ENCODE measurements at places on chromosomes 12 and 14. TPM values are rescaled to one million over a fixed set of nuclear protein-coding genes. Genes with fewer than 3 reads are reported as not detected.
A peak's percentile ranks its signal among the peaks of the same experiment; 100 is the strongest.

DNA sequence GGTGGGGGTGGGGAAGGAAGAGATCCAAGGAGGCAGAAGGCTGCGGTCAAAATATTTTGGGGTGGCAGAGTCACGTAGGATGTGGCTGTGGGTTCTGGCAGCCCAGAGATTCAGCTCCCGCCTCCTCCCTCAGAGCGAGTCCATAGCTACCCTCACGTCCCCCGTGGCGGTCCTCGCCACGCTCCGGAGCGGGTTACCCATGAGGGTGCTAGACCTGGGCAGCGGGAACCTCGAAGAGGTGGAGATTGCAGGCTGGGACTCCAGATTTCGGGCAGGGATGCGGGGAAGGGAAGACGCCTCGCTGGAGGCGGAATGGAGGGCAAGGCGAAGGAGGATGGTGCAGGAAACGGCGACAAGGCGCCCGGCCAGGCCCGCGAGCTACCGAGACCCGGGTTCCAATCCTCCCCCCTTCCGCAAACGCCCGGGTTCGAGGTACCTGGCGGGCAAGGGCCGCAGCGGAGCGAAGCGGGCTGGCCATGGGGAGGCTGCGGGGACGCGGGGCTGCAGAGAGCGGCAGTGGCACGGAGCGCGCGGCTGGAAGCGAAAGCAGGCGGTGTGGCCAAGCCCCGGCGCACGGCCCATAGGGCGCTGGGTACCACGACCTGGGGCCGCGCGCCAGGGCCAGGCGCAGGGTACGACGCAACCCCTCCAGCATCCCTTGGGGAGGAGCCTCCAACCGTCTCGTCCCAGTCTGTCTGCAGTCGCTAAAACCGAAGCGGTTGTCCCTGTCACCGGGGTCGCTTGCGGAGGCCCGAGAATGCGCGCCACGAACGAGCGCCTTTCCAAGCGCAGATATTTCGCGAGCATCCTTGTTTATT lies 46.2 kb downstream of the BCAT1 start:
- DNase-seq = no peak

Gene PGAM5
- 12.8 TPM for total RNA-seq

Gene LRRIQ1
- not detected for total RNA-seq

DNA sequence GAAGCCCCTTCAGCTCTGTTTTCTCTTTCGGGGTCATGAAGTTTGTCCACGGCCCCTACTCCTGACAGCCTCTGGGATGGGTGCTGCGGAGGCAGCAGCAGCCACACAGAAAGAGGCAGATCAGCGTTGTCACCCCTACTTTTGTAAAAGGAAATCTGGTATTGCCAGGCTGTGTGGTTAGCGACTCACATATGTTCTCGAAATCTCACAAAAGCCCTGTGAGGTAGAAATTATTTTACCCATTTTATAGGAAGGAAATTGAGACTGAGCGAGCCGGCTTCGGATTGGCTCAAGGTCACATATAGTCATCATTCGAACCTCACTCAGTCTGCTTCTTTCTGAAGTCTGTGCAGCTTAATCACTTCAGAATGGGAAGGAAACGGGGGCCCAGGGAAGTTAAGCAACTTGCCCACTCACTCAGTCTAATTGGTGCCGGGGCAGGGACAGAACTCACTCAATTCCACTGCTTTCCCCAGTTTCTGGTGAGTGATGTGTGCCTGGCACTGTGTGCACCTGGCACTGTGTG lies 1.1 kb upstream of the CKAP4 start:
- DNase-seq = peak; percentile 27

Gene IL26
- total RNA-seq = 0.25 TPM

Gene FGF6
- not detected for total RNA-seq

DNA sequence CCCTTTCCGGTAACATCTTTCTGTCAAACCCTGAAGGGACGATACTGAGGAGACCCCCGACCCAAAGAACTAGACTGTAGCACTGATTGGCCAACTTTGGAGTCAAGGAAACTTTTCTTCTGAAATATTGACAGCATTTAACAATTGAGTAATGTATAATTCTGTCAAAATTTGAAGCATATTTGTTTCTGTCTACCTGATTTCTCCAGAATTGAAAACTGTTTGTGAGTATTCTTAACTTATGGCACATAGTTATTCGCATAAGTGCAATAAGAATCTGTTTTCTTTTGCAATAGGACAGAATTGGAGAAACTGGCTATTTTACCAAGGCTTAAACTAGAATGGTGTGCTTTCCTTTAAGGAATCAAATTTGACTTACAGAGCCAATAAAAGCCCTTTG lies 267.1 kb upstream of the FOXN3 start:
- no peak for DNase-seq

DNA sequence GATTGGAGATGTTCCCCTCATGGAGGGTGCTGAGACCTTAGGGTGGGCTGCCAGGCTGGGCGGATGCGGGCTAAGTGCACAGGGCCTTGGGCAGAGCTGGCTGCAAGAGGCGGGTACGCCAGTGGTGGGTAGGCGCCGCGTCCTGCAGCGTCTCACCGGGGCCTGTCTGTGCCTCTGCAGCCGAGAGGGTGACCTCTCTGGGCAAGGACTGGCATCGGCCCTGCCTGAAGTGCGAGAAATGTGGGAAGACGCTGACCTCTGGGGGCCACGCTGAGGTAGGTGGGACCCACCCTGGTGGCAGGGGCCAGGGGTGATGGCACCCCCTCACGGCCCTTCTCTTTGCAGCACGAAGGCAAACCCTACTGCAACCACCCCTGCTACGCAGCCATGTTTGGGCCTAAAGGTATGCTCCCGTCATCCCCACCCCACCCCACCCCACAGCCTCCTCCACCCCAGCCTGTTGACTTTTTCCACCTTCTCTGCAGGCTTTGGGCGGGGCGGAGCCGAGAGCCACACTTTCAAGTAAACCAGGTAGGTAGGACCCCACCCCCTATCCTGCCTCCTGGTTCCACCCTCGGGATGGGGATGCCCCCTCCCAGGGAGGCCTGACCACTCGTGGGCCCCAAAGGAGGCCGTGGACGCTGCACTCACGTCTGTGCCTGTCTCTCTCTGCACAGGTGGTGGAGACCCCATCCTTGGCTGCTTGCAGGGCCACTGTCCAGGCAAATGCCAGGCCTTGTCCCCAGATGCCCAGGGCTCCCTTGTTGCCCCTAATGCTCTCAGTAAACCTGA lies 1.5 kb downstream of the CRIP1 start:
- no peak for DNase-seq

Gene BEST3
- total RNA-seq = not detected

DNA sequence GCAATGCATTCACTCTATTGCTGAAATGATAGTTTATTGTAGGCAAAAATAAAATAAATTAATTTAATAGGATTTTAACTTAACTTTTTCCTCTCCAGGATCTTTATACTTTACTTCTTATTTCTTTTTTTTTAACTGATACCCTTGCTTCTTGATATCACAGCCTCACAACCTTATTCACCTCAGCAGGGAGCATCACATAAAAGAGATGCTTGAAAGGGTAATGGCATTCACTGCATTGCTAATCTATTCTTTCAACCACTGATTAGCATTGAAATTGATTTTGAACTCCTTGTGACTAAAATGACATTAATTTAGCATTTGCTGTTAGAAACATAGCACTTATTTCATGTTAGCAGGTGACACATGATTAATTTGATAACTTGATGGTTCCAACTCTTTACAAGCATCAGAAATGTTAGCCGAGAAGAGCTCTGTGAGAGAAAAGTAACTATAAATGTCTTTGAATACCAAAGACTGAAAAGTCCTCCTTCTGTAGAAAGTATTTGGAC lies 689.5 kb upstream of the MGAT4C start:
- DNase-seq = no peak

Gene KCNK10
- total RNA-seq = not detected

Gene GUCY2C
- total RNA-seq = not detected

DNA sequence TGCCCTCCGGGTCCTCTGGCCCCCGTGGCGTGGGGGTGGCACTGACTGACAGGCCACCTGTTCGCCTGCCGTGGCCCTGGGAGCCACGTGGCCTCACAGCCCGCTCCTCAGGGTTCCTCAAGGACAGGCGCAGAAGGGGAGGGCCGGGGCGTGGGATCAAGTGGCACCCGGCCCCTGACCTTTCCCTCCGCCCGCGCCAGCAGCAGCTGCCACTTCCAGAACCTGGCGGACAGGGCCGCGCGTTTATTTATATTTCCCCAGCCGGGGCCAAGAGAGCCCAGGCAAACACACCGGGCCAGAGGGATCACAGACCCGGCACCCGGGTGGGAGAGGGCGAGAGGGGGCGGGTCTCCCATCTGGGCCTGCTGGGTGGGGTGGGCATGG lies 92.6 kb downstream of the RFLNA start:
- DNase-seq = no peak

Gene KRT83
- not detected for total RNA-seq

- no peak for DNase-seq
These were observed 876 bp downstream of the LUM start for GRCh38 chr12:91110311-91110924.

- no peak for DNase-seq
These were observed 35.5 kb downstream of the TCTN1 start for GRCh38 chr12:110649341-110649847.

DNA sequence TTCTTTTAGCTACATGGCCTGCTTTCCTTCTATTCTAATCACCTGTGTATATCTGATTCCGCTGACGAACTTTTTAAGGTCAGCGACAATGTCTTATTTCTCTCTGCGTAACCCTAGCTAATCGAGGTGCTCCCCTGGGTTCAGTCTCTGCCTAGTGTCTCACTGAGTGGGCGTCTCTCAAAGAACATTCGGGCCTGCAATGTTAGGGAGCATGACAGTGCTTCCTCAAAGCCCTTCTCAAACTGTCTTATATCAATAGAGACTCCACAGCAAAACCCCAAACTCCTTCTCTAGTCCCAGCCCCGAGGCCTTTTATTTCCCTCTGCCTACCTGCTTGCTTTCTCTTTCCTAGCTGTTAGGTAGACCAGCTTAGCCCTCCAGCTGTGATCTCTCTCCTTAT lies 13.7 kb upstream of the RPS6KL1 start:
- DNase-seq = no peak

- no peak for DNase-seq
These were observed 25.6 kb upstream of the GCH1 start for GRCh38 chr14:54928216-54928615.

Gene ENDOU
- not detected for total RNA-seq

Gene CELA1
- total RNA-seq = 0.85 TPM

Gene ULK1
- 91.6 TPM for total RNA-seq

DNA sequence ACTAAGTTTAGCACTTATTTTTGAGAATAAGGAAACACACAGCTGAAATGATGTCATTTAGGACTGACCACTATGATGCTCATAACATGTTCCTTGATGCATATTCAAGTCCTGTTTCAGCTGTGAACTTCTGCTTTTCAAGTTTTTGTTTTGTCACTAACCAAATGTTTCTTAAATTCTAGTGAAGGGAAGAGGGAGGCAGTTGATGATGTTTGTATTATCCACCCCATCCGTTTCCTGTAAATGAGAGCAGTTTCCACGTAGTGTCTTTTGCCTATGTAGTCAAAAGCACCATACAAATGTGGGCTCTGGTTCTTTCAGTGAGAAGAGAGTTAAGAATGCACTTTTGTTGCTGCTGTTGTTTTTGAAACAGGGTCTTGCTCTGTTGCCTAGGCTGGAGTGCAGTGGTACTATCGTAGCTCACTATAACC lies 491.8 kb downstream of the PCNX1 start:
- no peak for DNase-seq

GRCh38 chr12:118052324-118053070 lies 8.5 kb downstream of the WSB2 start:
- DNase-seq = no peak

Gene DIO3
- not detected for total RNA-seq

DNA sequence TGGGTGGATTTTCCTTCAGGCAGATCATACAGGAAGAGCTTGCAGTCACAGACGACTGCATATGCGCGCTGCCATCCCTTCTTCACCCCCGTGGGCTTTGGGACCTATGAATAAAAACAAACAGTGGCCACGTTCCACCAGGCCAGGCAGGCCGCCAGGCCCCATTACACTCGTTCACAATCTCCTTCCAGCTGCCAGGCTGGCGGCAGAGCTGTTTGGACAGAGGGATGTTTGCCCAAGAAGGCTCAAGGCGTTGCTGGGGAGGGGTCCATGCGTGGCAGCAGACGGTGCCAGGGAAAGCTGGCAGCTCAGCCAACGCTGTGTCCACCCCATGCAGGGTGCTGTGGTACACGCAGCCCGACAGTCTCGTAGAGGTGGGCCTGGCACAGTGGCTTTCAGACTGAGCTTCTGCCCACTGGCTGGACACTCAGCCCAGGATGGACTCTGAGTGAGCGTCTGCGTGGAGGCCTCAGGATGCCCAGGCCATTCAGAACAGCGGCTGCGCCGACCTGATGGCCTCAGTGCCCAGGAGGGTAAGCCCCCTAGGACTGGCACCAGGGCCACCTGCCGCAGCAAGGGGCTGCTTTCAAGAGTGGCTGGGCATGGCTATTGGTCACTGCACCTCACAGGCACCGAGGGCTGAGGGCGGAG lies 27.5 kb downstream of the AMN start:
- DNase-seq = no peak

Gene GPR132
- 66.7 TPM for total RNA-seq
